Brain (organoid and tissue), 16 donors: ENCODE measurements at places on chromosomes 7 and 10.

- DNase-seq, result no peak
These were observed 763.5 kb downstream of the AUTS2 start for GRCh38 chr7:70361821-70362220.

GRCh38 chr10:4561296-4561695 lies 264.7 kb upstream of the AKR1E2 start:
- DNase-seq, result peak; percentile 7

DNA sequence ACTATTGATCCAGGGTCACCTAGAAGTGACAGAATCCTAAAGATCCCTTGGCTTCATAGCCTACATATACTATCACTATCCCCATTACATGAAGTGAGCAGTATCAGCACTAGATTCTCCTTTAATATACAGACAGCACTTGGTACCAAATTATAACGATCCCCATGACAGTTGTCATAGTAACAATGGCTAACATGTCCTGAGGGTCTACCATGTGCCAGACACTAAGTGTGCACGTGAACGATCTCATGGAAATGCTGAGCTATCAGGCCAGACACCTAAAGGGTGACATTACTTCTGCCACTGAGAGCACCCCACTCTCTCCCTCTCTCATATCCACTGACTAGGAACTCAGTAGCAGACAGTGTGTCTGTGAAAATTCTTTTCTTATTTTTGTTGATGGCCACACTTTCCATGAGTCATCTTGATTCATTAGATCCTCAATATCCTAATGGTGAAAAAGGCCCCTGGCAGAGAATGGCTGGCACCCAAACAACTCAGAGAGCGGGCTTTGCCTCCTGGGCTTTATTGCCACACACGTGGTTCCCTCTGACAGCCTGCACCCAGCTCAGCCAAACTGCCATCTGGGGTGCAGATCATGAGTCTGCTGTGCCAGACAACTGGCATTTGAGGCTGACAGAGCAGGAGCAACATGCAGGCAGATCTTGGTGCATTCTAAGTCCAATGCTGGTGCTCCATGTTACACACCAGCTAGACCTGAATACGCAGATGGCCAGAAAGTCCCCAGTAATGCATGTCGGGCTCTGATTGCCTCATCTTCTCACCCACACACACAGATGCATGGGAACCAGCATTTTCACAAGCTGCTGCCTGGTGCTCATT lies 176.3 kb downstream of the DGKI start:
- peak; percentile 17 for DNase-seq

- no peak for DNase-seq
These were observed 1060.3 kb upstream of the CELF2 start for GRCh38 chr10:9957351-9957750.

DNA sequence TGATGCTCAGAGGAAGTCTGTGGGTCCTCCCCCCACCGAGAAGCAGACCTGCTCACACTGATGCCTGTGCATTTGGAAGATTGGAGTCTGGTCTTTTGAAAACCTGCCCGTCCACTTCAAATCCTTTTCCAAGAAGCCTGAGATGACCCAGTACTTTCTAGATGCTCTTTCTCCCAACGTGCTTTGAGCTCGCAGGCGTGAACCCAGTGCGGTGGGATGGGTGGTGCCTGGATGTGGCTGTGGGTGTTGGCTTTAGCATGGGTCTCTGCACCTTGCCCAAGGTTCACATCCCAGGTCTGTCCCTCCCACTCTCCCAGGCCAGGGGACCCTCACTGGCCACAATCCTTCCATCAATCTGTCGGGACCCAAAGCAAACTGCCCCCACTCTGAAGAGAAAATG lies 170.2 kb downstream of the ADARB2 start:
- no peak for DNase-seq

GRCh38 chr10:103254538-103255325 lies 9.0 kb downstream of the RPEL1 start:
- no peak for DNase-seq

- no peak for DNase-seq
These were observed 79.4 kb upstream of the C1GALT1 start for GRCh38 chr7:7102906-7103305.

DNA sequence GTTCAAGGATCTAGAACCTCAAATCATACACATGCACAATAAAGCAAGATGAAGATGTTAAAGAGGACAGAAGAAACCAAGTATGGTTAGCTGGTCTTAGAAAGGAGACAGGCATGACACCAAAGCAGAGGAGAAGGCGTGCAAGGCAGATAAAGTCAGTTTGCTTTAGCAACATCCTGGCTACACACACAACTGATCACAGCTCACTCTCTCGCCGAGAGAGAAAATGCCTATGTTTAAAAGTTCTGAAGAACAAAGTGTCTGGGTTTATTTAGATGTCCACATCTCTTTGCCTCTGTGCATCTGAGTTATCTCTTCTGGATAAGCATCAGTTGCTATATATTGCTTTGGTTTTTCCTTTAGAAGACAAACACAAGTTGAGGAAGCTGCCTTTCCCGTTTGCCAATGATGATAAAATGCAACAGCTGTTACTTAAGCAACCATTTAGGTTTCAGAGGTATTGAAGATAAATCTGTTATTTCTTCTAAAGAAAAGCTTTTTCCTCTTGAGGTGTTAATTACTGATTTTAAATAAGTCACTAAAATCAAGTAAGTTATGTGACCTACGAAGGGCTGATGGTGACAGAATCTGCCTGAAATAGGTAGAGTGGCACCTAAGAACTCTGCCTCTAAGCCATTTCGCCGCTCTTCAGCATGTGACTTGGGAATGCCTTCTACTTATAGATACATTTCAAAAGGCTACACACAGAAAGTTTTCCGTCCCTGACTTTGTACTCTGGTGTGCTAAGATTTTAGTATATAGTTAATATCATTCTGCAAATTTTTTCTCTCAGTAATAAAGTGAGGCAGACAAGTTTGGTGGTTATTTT lies 146.2 kb upstream of the ASAH2 start:
- no peak for DNase-seq

DNA sequence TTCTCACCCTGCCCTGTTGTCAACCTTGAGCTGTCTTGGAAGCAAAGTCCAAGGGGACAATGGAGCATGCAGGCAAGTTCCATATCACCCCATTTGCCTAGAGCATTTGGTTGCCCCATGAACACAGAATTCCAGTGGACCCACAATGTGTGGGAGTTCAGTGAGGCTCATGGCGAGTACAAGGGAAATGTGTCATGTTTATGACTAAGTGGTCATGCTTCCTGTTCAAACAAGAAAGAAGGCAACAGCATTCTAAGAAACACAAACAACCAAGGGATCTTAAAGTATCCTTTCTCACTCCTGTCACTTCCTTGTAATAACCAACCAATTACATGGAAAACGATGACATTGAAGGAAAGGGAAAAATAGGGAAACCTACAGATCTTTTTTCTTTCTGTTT lies 513.0 kb downstream of the INHBA start:
- DNase-seq, result no peak

GRCh38 chr7:80619741-80620140 lies 18.7 kb upstream of the CD36 start:
- no peak for DNase-seq

DNA sequence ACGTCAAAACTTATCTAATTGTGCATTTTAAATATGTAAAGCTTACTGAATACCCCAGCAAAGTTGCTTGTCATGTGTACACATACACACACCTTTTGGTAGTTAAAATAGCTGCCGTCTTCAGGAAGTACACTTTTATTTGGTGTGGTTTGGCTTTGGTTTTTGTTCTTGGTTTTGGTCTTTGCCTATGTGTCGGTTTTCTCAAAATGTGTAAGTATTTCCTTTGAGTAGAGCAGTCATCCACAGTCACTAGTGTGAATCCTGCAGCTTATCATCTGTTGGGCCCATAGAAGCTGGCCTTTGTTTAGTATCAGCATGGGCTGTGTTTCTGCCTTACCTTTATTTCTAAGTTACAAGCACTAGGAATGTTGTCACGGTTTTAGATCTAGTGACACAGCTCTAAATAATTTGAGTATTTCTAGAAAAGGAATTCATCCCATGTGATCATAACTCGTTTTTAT lies 35.3 kb downstream of the NET1 start:
- no peak for DNase-seq

DNA sequence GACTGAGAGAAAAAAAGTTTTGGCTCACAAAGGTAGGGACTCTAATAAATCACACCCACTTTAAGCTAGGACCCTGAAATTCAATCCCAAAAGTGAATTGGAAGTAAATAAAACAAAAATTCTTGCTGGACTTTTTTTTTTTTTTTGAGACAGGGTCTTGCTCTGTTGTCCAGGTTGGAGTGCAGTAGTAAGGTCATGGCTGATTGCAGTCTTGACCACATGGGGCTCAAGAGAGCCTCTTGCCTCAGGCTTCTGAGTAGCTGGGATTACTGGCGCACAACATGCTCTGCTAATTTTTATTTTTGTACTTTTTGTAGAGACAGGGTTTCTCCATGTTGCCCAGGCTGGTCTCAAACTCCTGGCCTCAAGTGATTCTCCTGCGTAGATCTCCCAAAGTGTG lies 5.0 kb upstream of the LUC7L2 start:
- DNase-seq, result no peak

DNA sequence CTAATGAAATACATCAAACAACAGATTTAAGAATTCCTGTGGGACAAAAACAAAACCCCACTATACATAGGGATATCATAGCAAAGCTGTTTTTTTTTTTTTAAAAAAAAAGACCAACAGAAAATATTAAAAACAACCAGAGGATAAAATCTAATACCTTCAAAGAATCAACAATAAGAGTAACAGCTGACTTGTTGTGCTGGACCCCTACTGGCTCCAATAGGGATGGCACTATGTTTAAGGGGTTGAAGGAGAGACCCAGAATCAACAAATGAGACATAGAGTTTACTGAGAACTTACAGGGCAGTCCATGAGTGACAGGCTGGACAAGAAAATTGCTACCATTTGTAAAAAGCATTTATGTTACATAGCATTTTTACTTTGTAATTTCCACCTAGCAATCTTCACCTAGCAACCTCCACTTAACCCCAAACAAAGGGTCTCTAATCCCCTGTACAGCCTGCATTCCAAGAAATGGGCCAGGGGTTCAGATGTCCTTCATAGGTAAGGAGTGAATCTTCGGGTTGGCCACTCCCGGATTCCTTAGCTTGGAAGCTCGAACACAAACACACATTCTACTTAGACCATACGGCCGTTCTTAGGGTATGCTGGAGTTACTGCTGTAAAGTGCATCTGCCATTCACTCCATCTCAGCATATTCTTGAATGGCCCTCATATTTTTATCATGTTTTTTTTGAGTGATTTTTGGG lies 25.8 kb downstream of the ASZ1 start:
- no peak for DNase-seq

GRCh38 chr10:102876747-102877153 lies 7.5 kb downstream of the AS3MT start:
- no peak for DNase-seq

DNA sequence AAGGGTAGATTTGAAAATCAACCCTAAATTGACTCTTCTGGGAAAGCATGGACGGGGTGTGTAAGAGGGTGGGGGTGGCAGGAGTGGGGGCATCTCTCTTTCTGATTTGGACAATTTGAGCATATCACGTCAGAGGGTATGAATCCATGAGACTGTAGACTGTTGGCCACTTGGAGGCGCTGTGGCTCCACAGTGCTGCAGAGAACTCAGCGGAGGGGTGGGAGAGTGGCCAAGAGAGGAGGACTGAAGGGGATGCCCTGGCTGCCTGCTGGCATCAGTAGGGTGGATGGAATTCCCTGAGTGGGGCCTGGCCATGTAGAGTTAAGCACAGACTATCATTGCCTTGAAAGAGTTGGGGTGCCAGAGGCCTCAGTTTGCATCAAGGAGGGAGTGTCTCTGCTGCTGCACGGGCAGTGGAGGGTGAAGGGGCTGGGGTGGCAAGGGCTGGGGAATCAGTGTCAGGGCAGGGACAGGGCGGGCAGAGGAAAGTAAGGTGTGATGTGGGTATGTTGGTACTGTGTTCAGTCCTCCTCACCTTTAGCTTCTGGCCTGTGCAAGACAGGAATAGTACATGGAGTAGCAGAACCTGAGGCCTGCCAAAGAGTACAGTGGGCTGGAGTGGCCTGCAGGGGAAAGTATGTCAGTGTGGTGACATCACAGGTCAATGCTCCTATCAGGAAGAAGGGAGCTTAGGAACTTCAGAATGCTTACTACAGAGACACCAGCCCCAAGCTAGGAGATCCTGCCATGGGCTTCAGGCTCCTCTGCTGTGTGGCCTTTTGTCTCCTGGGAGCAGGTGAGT lies 133.5 kb upstream of the PRSS58 start:
- DNase-seq, result no peak

GRCh38 chr7:33550363-33550762 lies 355.0 kb upstream of the BMPER start:
- DNase-seq, result no peak

DNA sequence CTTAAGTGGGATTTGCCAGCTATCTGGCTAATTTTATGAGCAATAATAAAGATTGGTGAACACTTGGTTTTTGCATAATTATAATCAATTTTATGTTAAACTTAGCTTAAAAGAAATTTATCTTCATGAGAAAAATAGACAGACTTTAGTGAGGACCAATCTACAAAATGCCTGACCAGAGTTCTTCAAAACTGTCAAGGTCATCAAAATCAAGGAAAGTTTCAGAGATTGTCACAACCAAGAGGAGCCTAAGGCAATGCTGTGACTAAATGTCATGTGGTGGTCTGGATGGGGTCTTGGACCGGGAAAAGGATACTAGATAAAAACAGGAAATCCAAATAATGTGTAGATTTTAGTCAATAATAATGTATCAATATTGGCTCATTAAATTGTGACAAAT lies 17.7 kb upstream of the FAM170B start:
- DNase-seq, result no peak

DNA sequence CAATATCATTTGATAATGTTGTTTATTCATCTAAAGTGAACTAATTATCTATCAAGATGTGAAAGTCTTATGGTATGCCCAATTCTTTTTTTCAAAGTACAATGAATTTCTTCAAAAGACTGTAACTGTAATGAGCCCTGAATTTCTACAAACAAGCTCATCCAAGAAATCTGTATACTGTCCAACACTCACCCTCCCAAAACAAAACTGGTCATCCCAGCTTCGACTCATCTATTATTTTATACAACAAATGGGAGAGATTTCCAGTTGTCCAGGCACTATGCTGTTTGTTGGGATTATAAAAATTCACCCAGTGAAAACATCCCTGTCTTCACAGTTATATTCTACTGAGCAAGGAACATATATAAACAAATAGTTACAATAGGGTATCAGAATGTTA lies 806.9 kb downstream of the TNS3 start:
- DNase-seq, result no peak

- DNase-seq, result no peak
These were observed 10.4 kb downstream of the RNF133 start for GRCh38 chr7:122688400-122688998.
